ENCODE measurements at places on chromosomes 11 and 22. TPM values are rescaled to one million over a fixed set of nuclear protein-coding genes. Genes with fewer than 3 reads are reported as not detected.

Gene LGALS12
- 0.62 TPM for total RNA-seq

GRCh38 chr22:36940676-36941075 is 27.2 kb downstream of the CSF2RB start:
- DNase-seq, result peak; percentile 44

DNA sequence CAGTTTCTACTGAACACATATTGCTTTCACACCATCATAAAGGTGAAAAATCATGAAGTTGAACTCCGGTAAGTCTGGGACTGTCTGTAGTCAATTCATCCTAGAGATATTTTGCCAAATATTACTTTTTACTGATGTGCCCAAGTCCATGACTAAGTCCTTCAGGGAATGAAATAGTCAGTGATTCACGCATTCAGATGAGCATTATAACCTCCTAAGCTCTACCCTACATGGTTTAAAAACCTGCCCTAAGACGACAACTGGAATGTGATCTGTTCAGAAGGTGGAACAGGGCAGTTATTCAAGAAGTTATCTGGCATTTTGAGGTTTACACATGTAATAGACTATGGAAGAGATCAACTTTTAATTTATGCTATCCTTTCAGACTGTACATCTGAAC is 125.6 kb downstream of the TRPC6 start:
- DNase-seq, result no peak

DNA sequence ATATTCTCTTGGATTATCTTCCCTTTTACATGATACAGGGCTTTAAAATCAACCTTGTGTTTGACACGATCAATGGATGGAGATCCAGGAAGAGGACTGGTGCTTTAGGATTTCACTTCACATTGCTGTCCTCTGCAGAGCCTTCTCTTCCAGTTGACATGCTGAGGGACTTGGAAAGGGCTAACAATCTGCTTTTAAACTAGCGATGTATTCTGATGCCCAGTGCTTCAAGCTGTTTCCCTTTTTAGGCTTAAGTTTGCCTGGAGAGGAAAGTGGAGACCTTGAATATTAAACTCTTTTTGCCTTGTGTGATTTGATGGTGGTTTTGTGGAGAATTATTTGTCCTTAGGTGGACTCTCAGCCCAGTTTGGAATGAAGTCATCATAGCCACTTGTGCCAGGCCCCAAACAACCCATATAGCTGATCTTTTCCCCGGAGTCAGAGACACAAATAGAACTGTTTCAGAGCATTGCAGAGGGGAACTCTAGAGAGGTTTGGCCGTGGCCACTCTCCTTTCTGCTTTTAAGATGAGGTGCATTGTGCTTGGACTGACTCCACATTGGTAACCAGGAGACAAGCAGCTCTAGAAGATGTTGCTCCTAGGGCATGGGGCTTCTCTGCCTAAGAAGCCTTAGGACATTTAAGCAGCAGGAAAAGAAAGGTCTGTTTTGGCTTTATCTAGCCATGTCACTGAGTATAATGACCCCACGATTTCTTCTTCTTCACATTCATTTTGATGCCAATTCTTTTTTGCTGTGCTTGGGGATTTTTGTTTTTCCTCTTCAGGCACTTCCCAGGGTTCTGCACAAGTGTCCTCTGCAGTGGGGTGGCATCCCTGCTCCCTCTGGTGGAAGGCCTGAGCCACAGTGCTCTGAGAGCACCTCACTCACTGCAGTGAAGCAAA is 152.8 kb downstream of the NCAM1 start:
- DNase-seq, result peak; percentile 67

Gene SELENOM
- 44.9 TPM for total RNA-seq

Gene DCUN1D5
- 189 TPM for total RNA-seq

Gene CNTN5
- not detected for total RNA-seq

Gene DAGLA
- 1.3 TPM for total RNA-seq

DNA sequence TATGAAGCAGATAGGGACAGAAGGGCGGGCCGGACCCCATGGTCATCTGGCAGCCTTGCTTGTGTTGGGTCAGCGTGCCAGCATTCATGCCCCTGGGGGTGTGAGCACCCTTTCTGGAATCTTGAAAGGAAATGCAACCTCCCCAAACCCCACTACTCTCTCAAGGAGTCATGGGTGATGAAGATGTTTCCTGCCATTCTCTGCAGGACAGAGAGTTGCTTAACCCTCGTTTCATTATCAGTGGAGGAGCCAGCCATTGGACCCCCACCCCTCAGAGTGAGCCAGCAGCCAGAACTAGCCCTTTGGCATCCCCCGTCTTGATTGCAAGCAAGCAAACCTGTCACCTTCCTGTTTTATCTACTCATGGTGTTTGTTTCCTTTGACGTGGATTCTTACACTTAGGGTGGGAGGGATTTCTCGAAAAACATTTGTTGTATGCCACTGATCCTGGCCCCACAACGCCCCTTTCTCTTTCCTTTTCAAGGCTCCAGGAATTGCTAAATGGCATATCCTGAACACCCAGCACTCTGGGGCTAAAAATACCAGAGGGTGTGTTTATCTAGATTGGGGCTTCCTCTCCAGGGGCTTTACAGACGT is 258.3 kb downstream of the ETS1 start:
- DNase-seq, result no peak

DNA sequence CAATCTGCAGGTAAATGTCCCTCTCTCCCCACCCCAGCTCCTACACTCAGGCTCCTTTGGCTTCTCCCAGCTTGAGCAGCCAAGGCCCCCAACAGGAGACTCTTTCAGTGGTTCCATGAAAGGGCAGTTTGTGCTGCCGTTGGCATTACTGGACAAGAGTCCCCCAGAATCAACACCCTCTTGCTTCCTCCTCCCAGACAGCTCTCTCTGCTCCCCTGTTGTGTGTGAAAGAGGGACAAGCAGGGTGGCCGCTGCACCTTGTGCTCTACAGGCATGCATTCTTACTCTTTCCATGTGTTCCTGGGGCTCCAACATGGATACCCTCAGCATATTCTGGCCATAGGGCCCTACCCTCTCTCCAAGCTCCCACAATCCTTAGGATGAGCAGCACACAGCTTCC is 48.7 kb downstream of the P4HA3 start:
- no peak for DNase-seq

- peak; percentile 74 for DNase-seq
Observed at GRCh38 chr22:40156001-40156516, 21.7 kb upstream of the TNRC6B start.

DNA sequence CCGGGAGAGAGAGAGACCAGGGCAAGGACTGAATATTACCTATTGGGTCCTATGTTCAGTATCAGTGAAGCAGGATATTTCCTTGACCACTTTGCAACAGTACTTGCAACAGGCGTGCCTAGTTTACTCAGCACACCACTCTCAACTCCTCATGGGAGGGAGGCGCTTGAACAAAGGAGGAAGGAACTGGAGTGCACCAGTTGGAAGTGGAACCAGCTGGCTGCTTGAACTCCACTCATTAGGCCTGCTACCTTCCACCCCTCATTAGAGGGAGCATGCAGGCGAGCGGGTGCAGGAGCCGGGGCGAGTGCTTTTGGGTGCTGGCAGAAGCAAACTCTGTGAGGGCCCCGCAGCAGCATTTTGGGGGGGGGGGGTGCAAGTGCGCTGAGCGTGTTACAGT is 1369.6 kb upstream of the RAG2 start:
- DNase-seq, result no peak

GRCh38 chr11:71453918-71454304 is 908 bp downstream of the NADSYN1 start:
- DNase-seq, result no peak

Gene MRPL17
- 26.7 TPM for total RNA-seq

Gene NEU3
- total RNA-seq, result 25.9 TPM

GRCh38 chr11:92219476-92219875 is 5.1 kb upstream of the FAT3 start:
- peak; percentile 51 for DNase-seq

DNA sequence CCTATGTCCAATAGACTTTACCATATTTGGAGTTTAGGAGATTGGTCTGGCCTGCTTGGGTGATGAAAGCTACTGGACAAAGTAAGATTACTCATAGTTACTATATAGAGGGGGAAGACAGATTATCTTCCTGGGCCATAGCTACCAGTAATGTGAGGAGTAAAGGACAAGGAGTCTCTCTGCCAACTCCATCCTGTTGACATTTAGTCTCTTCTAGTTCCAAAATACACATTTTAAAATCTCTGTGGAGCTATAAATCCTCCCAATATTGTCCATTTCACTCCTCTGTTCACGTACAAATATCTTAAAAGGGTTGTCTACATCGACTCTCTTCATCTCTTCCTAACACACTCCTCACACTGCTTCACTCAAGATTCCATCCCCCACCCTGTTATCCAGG is 1.1 kb upstream of the OR51D1 start:
- no peak for DNase-seq

DNA sequence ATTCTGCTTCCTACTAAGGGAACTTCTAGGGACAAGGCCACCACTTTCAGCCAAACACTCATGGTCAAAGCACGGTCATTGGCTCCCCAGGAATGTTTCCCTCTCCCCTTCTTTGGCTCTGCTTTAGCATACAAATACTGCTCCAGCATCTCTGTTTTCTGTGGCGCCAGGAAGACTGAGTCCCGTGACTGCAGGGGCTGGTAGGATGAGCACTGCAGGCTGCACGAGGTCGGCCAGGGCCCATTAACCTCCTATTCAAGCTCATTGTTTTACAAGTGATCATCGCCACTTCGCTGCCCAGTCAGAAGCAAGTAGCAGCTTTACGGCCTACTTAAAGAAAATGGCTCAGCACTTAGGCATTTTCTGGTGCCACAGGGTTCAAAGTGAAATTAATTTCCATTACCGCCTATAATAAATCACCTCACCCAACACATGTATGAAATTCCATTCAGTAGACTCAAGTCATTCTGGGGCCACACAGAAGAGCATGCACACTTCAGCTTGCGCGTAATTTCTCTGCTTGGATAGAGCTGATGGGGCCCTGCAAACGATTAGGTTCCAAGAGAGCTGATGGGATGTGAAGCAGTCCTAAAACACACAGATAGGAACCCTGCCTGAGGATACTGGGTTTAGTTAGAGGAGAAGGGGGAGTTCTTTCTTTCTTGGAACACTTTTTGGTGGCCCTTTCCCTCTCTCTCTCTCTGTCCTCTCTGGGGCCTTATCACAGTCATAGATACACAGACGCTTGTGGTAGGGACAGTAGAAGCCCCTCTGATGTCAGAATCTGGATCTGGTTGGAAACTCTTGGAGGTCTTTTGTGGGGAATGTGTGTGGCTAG is 173.7 kb downstream of the KIF18A start:
- peak; percentile 36 for DNase-seq

GRCh38 chr11:102399189-102399588 is 52.2 kb downstream of the BIRC2 start:
- no peak for DNase-seq

DNA sequence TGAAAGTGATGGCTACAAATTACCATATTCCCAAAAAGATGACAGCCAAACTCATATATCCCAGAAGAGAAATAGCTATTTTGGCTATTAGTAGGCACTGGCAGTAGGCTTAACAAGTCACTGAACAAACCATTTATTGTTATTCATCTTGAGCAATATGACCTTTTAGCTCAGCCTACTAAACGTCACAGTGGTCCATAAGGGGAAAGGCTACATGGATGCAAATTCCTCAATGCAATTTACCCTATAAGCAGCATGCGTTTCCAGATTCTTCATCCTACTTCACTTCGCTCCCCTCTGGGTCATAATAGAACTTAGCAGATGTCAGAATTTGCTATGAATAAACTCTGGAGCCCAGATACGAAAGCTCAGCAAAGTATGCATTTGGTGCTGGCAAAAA is 114.0 kb downstream of the SIK3 start:
- DNase-seq, result no peak

DNA sequence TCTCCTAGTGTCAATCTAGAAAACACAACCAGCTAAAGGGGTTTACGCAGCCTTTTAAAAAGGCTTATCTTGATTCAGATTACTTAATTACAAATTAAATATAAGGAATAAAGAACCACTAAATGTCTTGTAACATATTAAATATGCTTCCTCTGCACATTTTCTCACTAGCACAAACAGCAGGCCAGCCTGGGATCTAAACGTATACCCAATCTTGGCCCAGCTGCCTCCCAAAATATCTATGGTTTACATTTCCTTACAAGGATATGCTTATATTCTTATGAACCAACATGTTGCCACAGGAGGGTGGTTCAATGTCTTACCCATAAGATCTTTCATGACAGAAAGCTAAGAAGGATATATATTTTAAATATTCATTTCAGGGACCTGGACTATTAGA is 7.7 kb downstream of the LGR4 start:
- DNase-seq, result no peak

DNA sequence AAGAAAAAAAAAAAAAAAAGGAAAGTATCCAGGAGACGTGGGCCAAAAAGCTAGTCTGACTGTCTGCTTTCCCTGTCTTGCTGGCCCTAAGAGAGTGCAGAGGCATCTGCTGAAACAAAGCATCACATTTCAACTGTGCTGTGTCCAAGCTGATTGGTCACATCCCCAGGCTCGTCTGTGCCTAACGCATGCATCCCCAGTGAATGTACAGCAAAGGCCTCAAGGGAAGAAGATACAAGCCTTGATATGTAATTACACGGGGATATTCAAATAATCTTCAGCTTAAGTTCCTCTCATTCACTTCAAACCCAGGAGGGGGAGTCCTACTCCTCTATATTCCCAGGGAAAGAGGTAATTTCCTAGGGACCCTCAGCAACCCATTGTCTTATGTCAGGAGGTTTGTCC is 5.4 kb upstream of the SORL1 start:
- DNase-seq, result peak; percentile 53

Gene OR51B2
- not detected for total RNA-seq

- no peak for DNase-seq
Observed at GRCh38 chr11:122207921-122208764, 92.1 kb upstream of the BLID start.

DNA sequence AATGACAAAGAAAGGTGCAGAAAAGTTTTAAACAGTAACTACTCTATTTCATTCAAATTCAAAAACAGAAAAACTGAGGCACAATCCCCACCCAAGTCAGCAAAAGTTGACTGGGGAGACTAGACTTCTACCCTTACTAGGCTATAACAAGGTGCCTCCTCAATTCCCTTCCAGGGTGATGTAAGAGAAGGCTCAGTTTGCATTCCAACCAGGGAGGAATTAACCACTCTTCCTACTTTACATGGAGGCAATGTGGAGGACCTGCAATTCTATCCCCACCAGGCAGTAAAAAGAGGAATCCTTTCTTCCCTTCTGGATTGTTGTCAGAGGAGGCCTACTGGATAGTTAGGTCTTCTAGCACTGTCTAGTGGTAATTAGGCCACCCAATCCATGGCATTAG is 26.1 kb downstream of the TYR start:
- peak; percentile 31 for DNase-seq

DNA sequence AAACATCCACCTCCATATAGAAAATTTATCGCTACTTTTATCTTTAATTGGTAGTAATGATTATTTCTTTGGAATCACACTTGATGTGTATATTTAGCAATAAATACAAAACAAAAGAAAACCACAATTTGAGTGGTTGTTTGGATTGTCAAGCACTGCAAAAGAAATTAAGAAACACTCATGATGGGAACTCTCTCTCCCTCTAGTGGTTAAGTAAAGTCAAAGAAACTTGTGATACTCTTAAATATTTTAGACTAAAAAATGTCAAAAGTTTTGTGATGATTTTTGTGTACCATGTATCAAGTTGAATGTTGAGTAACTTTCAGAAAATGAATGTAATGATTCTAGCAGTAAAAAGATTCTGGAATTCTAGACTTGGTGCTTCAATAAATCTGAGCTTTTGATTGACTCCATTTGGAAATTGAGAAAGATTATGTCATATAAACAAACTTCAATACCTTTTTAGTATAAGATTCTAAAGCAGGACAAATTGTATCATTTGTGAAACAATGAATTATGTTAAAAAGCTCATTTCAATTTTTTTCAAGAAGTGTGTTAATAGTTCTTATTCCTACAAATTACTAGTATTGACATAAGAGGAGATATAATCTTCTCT is 20.8 kb downstream of the MUC15 start:
- DNase-seq, result no peak

Gene KRTAP5-9
- total RNA-seq, result not detected
